ENCODE measurements at places on chromosomes 11 and 22.

DNA sequence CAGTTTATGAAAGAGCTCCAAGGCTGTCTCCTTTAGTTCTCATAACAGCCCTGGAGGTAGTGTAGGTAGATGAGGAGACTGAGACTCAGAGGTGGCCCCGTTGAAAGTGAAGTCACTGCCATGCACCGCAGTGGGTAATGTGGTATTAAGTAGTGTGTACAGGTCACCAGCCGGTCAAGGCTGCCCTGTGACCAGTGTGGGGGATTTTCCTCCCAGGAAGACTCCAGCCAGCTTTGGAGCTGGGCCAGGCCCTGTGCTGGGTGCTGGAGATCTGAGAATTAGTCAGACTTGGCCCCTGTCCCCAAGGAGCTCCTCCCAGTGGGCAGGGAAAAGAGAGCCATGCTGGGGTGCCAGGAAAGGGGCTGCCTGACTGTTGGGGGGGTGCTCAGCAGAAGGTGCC is 5.3 kb downstream of the OMP start:
- peak; percentile 39 for DNase-seq

DNA sequence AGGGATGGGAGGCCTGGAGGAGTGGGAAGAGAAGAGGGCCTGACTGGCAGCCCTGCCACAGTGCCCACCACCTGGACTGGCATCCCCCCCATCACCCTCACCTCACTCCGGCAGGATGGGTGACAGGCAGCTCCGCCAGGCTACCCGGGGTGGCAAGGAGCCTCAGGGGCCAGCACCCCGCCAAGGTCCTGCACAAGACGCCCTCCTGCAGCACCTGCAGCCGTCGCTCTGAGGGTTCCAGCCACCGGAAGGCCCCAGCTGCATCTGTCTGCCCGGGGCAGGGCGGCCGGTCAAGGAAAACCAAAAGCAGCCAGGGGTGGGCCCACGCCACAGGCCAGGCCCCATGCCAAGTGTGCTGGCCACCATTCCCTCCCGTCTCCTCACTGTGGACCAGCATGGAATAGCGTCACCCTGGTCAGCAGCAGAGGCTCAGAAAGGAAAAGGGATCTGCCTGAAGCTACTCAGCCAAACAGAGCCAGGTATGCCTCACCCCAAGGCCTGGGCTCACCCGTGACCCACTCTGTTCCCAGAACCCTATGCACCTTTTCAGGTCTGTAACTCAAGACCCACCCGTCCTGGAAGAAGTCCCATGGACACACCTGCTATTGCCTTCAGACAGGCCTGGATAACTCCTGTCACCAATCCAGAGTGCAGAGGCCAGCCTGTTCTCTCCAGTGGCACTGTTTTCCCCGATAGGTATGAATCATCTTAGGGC is 7.0 kb downstream of the RHBDD3 start:
- no peak for DNase-seq

DNA sequence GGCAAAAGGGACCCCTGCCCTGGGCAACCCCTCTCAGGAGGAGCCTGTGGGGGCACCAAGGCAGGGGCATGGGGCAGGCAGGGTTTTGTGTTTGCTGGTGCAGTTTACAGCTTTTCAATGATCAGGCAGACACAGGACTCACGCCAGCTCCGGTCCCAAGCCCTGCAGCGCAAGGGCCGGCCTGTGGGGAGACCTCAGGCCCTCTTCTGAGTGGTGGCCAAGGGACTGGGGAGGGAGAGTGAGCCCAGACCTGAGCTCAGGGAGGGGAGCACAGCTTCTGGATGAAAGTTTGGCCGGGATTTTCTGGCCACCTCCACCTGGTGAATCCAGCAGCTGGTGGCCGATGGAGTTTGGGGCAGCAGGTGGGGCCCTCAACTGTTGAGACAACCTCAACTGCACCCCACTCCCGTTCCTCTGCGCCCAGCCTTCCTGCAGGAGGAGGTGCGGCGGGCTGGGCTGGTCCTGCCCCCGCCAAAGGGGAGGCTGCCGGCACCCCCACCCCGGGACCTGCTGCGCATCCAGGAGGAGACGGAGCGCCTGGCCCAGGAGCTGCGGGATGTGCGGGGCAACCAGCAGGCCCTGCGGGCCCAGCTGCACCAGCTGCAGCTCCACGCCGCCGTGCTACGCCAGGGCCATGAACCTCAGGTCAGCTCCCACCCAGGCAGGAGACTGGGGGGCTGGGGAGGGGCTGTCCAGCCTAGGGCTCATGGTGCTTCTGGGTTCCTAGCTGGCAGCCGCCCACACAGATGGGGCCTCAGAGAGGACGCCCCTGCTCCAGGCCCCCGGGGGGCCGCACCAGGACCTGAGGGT is 3.6 kb downstream of the TCIRG1 start:
- no peak for DNase-seq

DNA sequence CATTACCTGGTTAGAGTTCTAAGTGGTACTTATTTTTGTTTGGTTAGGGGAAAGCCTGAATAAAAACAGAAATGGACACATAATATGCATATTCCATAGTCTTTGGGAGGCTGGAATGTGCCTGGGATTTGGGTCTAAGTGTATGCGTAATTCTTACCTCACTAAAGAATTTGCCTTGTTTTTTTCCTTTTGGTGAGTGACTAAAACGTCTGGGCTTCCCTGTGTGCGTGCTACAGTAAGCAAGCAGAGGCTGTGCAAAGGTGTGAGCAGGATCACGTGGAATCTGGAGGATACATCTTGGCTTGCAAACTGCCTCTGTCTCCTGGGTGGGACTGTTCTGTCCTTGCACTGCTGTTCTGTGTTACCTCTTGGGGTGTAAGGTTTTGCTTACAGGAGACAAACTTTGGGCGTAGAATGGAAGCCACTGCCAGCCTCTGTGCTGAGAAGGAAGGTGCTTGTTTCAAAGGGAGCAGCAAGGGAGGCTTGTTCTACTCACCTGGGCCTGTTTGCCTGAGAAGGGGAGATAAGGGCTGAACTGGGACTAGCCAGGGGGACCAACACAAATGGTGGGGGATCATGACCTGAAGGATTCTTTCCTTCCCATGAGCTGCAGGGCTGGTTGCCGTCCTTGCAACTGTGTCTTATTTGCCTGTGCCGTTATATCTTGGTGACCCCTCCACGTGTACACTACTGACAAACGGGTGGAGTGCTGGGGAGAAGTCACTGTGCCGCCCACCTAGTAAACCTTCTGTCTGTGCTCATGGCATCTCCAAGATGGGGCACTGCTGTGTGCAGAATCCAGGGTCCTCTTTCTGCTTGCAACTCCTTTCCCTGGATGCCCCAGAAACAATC is 4.5 kb downstream of the NEAT1 start:
- DNase-seq, result peak; percentile 18

DNA sequence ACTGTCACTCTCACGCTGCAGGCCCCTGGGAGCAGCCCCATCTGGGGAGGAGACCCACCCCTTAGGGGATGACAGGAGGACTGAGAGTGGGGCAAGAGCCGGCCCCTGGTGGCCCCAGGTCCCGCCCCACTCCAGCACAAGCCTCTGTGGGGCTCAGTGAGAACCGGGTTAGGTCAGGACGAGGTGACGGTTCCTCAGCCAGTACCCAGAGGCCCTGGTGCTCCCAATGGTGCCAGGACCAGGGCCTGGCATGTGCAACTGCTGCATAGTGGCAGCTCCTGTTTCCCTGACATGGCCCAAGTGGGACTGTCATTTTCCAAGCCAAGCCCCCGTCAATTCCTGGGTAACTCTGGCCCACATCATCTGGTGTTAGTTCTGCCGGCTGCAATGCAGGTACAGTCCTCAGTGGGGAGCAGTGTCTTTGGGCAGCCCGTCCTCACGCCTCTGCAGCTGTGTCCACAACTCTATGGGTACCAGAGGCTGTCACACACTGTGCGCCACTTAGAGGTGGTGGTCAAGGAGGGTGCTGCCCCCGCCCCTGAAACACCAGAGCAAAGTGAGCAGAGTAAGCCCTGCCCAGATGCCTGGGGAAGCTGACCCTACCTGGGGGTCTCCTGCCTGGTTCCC is 15.9 kb downstream of the CHID1 start:
- DNase-seq, result no peak

- DNase-seq, result no peak
Measured at GRCh38 chr11:101306721-101307120, 177.1 kb upstream of the PGR start.

DNA sequence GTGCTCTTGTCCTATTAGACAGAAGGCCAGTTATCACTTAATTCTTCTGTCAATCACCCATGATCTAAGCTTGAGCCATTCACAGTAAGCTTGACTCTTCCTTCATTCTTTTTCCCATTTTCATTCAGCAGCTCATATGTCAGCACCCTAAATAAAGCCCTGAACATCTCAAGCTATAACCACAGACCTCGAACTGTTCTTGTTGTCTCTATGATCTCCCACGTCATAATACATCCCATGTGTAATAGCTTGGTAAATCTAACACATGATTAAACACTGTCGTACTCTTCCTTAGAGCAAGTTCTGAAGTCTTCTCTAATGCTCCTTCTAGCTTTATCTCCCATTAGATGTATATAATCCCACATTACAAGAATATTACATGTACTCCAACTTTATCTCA is 14.4 kb downstream of the MUC15 start:
- DNase-seq, result no peak

- no peak for DNase-seq
Measured at GRCh38 chr11:122346006-122346405, 230.0 kb upstream of the BLID start.

DNA sequence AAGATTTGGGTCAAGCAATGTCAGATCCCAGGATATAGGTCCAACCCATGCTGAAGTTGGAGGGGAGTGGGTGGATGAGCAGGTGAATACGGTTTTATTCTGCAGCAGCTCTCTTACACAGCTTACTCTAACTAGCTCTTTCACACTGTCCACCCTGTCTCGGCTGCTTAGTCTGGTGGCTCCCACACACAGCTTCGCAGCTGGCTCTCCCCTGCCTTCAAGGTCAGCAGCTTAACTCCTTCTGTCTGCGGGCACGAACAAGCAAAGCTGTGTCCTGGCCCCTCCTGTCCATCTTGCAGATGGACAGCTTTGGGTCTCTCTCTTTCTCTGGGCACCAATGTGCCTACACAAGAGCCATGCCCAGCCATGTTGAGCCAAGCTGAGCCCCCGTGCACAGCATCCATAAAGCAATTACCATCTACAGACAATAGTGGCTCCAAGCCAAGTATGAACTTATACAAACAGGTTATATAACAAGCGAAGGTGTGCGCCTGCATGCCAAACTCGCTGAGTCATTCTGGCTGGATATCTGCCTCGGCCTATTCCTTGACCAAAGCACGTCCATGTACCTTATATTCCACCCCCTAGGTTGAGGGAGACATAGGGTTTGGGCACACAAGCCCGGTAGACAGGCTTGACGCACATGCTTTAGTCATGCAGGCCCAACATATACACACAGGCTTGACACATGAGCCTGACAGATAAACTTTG is 1307.8 kb upstream of the RAG2 start:
- DNase-seq, result no peak

DNA sequence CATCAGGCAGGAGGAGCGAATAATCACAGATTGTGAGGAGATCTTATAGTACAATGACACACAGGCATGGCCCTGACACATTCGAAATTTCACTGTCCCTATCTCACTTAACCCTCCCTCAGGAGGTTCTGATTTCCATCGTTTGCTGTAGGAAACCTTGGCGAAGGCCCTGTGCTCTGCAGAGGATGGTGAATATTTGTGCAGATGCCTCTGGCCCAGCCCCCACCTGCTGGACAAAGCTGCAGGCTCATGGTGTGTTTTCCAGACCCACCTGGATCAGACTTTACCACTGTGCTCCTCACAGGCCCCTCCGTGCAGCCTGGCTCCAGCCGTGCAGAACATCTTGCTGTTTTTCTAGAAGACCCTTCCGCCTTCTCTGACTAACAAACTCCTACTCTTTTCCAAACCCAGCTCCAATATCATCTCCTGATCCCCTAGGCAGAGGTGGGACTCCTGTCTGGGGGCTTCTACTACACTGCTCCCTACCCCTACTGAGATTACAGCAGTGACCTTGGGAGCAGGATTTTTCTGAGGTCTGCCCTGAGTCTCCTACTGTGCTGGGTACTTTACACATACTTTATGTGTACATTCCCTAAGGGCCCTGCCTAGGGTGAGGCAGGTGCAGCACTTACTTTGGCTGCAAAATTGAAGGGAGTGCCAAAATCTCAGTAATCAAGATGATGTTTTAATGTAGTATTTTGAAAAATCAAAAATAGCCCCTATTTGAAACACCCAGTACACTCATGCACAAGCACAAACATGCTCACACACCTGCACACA is 412.7 kb downstream of the SOX6 start:
- DNase-seq, result no peak

DNA sequence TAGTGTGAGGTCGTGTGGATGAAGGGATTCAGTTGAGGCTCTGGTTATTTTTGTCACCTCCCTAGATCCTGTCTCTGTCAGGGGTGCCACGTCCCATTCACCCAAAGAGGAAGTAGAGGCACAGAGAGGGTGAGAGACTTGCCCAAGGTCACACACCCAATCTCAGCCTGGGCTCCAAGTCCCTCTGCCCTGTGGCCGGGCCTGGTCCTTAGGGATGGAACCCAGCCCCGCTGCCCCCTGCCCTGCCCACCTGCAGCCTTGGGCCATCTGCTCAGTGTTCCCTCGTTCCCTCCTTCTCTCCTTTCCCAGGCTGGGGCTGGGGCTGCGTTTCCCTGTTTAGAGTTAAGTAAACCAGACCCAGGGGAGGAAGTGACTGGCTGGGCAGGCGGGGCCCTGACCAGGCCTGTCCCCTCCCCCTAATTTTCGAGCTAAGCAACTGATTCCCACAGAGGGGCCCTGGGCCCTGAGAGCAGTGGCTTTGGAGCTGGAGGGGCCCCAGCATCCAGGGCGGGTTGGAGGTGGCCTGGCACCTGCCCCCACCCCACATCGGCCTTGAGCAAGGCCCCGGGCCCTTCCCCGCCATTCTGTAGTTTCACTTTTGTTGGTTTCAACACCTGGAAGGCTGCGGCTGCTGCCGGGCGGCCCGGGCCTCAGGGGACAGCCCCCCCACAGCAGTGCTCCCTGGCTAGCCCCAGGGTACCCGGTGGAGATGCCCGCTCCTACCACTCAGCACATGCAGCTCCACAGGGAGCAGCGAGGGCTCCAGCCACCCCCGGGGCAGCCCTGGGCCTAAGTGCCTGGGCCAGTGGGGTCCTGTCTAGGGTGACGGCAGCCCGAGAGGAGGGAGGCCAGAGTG is 1.5 kb downstream of the TCIRG1 start:
- DNase-seq, result no peak

GRCh38 chr11:70095541-70096252 is 17.6 kb downstream of the ANO1 start:
- no peak for DNase-seq

DNA sequence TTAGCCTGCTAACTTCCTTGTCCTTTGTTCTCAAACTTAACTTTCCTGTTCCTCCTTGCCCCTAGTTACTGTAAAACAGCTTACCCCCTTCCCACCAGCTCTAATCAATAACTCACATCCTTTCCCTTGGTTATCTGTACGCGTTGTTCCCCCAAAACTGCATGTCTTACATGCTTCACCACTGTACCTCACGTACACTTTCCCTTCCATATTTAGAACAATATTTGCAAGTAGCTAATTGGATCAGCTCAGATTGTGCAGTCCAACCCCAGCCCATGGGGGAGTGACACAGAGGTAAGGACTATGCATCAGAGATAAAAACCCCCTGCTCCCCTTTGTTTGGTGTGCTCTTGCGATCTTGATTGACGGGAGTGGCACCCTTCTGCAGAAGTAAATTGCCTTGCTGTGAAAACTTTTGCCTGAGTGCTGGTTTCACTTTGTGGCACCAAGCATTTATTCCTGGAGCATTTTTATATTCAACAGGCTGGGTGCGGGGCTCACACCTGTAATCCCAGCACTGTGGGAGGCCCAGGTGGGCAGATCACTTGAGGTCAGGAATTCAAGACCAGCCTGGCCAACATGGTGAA is 30.9 kb downstream of the MIF start:
- DNase-seq, result no peak

- no peak for DNase-seq
Measured at GRCh38 chr11:69440876-69441275, 40.6 kb upstream of the LINC01488 start.

All from DMS79 treated with DMSO at 0.1 percent for 48 hours (cell line).